ENCODE measurements at places on chromosomes 7 and 10. TPM values are rescaled to one million over a fixed set of nuclear protein-coding genes. Genes with fewer than 3 reads are reported as not detected.

OR9A2 gene
- total RNA-seq: not detected

SPDYE11 gene
- total RNA-seq: not detected

ZNF488 gene
- total RNA-seq: not detected

NUTM2A gene
- total RNA-seq: 2.1 TPM
